DMS53 (cell line): ENCODE measurements at places on chromosomes 3 and 15.

- DNase-seq, result no peak
These were observed 311.5 kb upstream of the ROPN1 start for GRCh38 chr3:124303305-124303910.

DNA sequence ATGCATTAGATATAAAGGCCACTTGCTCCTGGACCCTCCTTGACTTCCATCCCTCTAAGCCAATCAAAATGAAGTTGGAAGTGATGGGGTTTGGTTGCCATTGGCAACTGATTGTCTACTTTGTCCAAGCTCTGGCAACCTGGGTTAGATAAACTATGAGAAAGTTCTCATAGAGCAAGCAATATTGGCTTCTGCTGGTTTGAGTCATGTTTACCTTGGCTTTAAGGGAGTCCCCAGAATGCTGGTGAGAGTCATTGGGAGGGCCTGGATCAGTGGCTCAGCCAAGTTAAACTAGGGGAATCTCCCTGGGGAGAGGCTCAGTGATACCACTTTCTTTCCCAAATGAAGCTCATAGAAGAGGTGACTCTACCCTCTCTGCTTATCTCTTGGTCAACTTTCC, 176.3 kb upstream of the ROPN1 start:
- DNase-seq, result peak; percentile 8

DNA sequence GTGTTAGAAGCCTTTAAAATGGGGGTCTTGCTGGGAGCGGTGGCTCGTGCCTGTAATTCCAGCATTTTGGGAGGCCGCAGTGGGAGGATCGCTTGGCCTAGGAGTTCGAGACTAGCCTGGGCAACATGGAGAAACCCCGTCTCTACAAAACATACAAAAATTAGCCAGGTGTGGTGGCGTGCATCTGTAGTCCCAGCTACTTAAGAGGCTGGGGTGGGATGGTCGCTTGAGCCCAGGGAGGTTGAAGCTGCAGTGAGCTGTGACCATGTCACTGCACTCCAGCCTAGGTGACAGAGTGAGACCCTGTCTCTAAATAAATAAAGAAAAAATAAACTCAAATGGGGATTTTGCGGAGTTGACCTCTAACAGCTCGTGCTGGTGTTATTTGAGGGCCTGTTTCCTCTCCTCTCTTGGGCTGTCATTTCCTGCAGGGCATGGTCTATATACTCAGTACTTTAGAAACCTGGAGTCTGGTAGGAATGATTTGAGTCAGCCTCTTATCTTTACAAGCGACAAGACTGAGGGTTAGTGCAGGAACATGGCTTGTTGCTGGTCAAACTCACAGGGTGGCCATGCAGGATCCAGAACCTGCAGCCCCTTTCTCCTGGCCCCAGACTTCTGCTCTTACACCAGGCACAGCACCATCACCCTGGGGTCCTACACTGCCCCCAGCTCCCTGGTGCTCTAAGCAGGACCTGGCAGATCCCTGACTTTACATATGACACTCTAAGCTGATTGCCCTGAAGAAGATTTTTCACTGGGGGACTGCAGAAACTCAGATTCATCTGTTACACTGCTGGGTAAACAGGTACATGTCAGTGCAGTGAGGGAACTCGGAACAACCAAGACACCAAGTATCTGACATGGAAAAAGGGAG, 15.1 kb downstream of the EHD4 start:
- DNase-seq, result no peak

GRCh38 chr3:181718987-181719911, 7.5 kb downstream of the SOX2 start:
- peak; percentile 77 for DNase-seq

DNA sequence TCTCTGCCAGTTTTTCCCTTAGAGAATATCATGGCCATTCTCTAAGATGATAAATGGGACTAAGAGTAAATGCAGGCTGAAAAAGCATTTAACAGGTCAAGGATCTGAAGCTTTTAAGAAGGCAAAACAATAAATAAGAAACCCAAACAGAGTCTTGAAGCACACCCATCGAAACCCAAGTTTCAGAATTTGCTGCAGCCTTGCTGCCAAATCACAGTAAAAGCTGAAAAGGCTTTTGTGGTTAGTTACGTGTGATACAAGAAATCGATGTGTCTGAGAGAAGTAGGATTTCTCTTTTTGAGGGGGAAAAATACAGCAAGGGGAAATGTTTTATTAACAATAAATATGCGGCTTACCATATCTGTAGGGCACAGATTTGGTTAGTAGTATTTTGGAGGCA, 92.0 kb downstream of the IGF1R start:
- DNase-seq, result no peak

DNA sequence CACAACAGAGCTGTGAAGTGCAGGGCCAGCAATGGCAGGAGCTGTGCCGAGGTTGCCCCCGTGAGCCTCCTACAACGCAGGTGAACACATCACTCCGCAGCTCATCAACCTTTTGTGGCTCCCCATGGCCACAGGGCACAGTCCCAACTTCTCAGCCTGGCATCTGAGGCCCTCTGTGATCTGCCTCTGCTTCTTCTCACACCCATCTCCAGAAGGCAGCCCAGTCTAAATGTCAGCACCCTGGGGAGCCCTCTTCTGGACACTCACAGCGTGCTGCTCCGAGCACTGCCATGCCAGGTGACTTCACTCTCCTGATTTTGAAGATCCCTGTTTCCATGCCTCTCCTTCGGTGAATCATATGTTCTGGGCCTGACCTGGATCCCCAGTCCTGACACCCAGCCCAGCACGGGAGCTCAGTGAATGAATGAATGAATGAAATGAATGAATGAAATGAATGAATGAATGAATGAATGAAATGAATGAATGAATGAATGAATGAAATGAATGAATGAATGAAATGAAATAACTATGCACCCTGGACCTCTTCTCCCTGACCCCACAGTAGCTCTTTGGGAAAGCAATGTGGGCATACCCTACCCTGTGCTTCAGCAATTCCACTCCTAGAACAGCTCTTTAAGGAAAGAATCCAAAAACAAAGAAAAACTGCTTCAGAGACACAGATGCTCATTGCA, 17.9 kb upstream of the SKIC8 start:
- DNase-seq, result peak; percentile 47

- peak; percentile 13 for DNase-seq
These were observed 567.9 kb upstream of the GBE1 start for GRCh38 chr3:82329300-82329699.

DNA sequence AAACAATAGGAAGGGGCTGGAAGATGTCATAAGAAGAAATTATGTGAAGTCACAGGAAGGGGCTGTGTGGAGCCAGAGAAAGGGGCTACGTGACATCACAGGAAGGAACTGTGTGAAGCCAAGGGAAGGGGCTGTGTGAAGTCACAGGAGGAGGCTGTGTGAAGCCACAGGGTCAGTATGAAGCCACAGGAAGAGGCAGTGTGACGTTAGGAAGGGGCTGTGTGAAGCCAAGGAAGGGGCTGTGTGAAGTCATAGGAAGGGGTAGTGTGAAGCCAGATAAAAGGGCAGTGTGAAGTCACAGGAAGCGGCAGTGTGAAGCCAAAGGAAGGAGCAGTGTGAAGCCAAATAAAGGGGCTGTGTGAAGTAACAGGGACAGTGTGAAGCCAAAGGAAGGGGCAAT, 32.5 kb downstream of the GASK1A start:
- no peak for DNase-seq

DNA sequence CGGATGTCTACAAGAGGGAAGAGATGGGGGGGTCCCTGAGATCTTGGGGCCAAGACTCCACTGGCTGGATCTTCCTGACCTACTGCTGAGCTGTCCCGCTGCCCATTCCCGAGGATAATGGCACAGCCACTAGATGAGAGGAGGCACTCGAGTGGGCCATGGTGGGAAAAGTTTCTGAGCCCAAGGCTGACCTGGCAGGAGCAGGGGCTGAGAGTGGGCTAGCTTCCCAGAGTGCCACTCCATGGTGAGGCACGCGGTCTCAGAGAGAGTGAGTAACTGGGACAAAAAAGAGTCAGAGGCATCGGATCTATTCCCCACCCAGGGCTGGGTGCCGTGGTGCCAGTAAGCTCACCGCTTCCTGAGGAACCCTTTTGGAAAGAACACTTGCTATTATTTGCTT, 10.9 kb downstream of the SLC51B start:
- DNase-seq, result no peak

- DNase-seq, result no peak
These were observed 194.3 kb downstream of the IL5RA start for GRCh38 chr3:2915826-2916225.

- no peak for DNase-seq
These were observed 327.9 kb upstream of the CTNNB1 start for GRCh38 chr3:40871394-40871793.

DNA sequence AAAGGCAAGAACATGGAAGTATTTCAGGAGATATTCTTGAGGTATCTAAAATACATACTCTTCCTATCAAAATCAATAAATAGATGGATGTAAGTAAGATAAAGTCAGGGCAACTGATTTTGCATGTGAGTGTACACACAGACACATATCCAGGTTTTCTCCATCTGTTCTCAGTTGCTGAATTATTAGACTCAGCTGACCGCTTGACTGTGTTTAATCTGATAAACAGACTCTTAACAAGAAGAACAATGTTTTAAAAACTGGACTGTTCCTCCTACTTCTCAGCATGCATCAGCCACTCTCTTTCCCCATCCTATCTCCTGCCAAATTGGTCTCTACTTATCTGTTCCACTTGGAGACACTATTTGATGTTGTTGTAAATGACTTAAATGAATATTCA, 73.5 kb downstream of the GOLGA8G start:
- DNase-seq, result no peak

GRCh38 chr3:112314649-112315048, 18.3 kb upstream of the CD200 start:
- no peak for DNase-seq

DNA sequence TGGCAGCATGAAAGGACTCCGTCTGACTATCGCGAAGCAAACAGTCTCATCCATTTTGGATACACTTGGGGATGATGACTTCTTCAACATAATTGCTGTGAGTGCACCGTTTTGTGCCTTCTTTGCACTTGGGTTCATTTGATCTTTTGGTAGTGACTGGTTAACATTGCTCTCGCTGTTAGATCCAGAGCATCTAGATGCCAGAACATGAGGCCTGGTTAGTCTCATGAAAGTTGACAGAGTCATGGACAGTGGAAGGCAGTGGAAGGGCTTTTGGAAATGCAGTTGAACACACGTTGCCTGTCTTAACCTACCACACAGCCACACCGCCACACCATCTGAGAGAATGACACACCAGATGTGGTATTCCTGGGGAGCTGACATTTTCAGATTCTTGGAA, 357.9 kb downstream of the LRTM1 start:
- DNase-seq, result no peak
